ENCODE measurements at places on chromosomes 1 and 21. TPM values are rescaled to one million over a fixed set of nuclear protein-coding genes. Genes with fewer than 3 reads are reported as not detected.

DNA sequence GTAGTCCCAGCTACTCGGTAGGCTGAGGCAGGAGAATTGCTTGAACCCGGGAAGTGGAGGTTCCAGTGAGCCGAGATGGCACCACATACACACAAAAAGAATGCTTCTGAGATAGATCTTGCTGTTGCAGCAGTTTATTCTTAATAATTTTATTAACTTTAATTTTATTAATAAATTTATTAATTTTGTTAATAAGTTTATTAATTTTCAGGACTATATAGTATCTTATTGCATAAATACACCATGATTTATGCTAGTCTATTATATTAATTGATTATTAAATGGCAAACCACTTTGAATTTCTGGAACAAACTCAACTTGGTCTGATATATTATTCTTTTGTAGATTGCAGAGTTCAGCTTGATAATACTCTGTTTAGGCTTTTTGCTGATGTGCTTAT is 99.5 kb downstream of the CLIC6 start:
- DNase-seq = no peak

DNA sequence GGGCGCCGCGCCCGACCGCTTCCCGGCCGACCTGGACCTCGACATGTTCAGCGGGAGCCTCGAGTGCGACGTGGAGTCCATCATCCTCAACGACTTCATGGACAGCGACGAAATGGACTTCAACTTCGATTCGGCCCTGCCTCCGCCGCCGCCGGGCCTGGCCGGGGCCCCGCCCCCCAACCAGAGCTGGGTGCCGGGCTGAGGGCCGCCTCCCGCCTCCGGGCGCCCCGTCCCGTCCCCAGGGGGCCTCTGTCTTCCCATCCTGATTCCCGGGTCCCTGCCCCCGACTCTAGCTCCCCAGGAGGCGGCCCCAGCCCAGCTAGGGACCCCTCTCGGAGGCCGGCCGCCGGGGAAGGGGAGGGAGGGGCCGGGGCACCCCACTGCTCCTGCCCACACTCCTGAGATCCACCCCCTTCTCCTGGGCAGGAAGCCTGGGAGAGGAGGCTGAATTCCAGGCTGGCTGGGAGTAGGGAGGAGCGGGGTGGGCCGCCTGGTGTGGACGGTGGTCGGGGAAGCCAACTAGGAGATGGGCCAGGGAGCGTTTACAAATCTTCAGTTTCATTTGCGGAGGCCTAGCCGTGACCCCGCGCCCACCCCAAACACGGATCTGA is 21.4 kb downstream of the FOXO6 start:
- DNase-seq = peak; percentile 51

DNA sequence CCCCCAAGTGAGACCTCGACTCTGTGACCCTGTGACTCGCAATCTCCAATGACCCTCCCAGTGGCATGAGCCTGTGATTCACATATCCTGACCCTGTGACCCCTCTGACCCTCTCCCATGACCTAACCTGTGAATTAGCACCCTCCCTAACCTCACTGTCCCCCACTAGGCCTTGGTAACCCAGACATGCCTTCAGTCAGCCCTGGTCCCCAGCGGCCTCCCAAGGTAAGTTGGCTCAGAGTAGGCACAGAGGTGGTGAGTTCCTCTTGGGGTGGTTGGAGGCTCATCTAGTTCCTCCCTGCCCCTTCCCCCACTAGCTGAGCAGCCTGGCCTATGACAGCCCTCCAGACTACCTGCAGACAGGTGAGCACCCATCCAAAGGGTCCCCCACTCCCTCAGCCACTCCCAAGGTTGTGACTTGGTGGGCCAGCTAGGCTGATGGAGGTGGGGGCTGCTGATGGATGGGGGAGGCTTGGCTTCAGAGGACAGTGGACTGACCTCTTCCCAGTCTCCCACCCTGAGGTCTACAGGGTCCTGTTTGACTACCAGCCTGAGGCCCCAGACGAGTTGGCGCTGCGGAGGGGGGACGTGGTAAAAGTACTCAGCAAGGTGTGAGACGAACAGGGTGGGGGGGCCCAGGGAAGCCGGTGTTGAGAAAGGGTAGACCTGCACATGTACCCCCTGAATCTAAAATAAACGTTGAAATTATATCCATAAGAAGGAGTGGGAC is 1.6 kb downstream of the SH3D21 start:
- no peak for DNase-seq

DNA sequence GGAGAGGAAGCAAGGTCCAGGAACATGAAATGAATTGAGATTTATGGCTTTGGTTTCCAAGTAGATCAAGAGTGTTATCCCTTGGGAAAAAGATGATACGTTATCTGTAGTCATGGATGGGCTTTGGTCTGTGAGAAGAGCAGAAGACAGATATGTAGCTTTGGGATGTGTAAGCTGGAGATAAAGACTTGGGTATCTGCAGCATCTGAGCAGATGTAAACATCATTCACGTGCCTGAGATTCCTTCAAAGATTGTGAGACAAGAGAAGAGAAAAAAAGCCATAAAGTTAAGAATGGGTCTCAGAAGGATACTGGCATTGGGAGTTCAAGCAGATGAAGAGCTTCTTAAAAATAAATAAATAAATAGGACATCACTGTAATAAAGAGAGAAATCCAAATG is 217.8 kb downstream of the PTPRC start:
- no peak for DNase-seq

The ZNF691 gene
- total RNA-seq = 5.5 TPM
